Activated CD8-positive, alpha-beta T cell treated with anti-CD3 and anti-CD28 coated beads for 36 hours (primary cell): ENCODE measurements at places on chromosomes 13 and 19. TPM values are rescaled to one million over a fixed set of nuclear protein-coding genes. Genes with fewer than 3 reads are reported as not detected.

The ZIC5 gene
- not detected for total RNA-seq

The PROZ gene
- total RNA-seq: not detected

The TTC9B gene
- not detected for total RNA-seq

The NLRP4 gene
- not detected for total RNA-seq

The RSPH6A gene
- 0.63 TPM for total RNA-seq

The ZNF99 gene
- not detected for total RNA-seq

The GRWD1 gene
- 49.4 TPM for total RNA-seq

The FAM83E gene
- total RNA-seq: 3.8 TPM

The KCNRG gene
- total RNA-seq: 0.18 TPM

DNA sequence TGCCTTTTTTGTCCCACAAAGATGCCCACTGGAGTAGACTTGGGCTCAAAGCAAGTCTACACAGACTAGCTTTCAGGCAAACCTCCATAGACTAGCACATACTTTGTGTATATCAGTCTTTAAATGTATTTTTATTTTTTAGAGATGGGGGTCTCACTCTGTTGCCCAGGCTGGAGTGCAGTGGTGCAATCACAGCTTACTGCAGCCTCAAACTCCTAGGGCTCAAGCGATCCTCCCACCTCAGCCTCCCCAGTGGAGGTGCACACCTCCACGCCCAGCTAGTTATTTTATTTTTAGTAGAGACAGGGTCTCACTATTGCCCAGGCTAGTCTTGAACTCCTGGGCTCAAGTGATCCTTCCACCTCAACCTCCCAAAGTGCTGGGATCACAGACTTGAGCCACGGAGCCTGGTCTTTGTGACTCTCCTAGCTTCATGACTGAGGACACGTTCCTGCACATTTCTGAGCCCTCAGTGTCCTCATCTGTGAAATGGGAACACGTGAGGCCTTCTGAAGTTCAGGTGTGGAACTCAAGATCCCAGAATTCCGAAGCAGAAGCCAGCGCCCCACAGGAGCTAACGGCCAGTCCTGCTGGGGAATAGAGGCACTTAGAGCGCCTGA is 5.1 kb upstream of the TPM4 start:
- no peak for DNase-seq

DNA sequence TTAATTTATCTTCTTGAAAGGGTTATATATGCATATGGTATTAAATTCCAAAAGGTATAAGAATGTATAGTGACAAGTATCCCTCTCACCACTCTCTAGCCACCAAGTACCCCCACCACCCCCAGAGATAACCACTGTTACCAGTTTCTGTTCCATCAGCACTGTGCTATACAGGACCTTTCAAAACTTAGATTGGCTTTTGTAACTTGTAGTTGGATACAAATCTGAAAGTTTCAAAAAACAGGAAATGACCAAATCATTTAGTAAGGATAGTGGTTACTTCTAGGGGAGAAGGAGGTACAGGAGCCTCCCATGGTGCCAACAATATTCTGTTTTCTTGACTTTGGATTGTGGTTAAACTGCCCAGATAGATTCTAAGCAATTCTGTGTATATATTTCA is 56.7 kb downstream of the AKAP11 start:
- DNase-seq: peak; percentile 74

DNA sequence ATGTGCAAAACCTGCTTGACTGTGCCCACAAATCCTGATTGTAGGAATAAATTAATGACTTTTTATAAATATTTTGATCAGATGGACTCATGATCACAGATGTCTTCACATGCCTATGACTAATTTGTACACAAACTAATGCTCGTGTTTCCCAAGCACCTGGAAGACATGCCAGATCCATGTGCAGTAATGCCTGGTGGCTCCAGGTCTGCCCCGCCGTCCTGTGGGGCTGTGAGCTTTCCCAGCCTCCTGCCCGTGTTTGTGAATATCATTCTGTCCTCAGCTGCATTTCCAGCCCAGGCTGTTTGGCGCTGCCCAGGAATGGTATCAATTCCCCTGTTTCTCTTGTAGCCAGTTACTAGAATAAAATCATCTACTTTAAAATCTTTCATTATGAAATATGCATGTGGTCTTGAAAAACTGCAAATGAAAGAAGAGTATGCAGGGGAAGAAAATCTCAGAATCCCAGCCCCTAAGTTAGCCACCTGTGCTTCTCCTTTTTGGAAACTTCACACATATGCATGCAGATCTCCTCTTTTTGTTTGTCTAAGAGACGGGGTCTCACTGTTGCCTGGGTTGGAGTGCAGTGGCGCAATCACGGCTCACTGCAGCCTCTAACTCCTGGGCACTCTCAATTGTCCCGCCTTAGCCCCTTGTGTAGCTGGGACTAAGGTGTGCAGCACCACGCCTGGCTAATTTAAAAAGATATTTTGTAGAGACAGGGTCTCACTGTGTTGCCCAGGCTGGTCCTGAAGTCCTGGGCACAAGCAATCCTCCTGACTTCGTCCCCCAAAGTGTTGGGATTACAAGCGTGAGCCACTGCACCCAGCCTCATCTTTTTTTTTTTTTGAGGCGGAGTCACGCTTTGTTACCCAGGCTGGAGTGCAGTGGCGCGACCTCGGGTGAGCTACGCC is 6.2 kb downstream of the RPL28 start:
- DNase-seq: no peak

DNA sequence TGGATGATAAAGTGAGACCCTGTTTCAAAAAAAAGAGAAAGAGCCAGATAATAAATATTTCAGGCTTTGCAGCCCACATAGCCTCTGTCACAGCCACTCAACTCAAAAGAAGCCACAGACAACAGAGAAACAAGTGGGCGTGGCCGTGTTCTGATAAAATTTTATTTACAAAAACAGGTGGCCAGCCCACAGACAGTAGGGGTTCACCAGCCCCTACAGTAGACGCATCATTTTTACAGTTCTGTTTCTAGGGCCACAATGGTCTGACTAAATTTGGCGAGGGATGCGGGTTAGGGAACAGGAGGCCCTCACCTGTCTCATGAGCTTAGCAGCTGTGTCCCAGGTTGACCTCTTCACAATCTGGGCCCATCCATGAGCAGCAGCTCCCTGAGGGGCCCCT is 59.5 kb downstream of the ARHGEF18 start:
- DNase-seq: peak; percentile 14

- no peak for DNase-seq
Observed at GRCh38 chr19:2243274-2244124, 5.6 kb upstream of the AMH start.

DNA sequence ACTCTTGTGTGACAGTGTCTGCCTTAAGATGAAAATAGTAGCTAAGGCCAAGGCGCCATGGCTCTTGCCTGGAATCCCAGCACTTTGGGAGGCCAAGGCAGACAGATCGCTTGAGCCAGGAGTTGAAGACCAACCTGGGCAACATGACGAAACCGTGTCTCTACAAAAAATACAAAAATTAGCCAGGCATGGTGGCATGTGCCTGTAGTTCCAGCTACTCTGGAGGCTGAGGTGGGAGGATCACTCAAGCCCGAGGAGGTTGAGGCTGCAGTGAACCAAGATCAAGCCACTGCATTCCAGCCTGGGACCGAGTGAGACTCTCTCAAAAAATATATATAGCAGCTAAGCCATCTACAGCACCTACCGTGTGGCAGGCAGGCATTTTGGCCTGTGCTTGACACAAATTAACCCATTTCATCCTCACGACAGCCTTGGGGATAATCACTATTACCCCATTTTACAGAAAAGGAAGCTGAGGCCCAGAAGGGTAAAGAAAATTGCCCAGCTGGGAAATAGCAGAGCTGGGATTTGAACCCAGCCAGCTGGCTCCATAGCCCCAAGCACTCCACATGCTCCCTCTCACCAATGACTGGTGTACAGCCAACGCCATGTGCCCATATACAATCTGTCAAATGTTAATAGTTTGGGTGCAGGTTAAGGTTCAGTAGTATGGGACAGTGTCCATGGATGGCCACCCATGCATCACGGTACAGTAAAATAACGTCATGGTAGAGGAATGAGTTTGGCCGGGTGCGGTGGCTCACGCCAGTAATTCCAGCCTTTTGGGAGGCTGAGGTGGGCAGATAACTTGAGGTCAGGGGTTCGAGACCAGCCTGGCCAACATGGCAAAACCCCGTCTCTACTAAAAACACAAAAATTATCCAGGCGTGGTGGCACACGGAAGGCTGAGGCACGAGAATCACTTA is 3.1 kb downstream of the SLC1A5 start:
- DNase-seq: no peak

DNA sequence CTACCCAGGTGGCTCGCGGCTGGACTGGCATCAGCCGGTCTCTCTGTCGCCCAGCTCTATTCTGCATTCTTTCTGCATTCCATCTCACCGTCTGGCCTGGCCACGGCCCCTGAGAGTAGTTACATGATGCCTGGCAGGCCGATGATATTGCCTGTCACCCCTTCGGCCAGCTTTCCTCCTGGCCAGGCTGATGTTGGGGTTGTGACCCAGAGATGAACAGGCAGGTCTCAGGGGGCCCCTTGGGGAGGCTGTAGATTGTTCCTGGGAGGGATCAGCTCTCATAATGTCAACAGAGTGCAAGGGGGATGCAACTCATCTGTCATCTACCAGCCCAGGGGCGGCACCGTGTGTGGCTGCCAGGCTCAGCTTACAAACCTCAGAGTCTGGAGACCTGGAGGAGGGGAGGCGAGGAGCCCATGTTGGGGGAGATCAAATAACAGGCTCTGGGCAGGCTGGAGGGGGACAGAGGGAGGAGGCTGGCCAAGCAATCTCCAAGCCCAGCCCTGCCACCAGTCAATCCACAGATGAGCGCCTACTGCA is 13.6 kb upstream of the FBXO17 start:
- DNase-seq: no peak

DNA sequence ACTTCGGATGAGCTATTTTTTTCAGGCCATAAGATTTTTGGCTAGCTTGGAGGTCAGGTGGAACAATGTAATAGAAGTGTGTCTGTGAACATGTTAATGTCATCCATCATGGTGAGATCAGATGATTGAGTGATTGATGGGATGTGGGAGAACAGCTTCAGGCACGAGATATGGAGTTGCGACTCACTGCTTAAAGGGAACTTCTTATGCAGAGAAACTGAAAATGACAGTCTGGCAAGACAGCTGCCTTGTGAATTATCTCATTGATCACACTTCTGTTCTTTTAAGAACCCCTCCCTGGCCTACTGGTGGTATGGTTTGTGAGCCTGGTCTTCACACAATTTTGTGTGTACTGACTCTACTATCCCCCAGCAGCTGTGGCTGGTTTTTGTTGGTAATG is 96.0 kb downstream of the OLFM4 start:
- DNase-seq: no peak

DNA sequence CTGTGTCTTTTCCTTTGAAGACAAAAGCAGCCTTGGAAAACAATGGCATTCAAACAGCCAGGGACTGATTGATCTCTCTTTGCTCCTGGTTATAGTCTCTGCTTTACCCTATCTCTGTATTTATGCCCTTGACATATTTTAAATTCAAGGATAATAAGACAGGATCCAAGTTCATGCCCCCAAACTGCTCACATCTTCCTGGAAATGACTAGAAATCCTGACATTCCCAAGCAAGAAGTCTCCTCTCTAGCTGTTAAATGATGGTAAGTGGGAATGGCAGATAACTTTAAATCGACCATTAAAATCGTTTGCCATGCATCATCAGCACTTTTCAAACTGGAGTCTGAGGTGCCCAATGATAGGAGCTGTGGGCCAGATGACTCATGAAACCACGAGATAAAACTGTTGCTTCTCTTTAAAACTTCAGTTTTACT is 435.6 kb downstream of the FOXO1 start:
- no peak for DNase-seq

- DNase-seq: no peak
Observed at GRCh38 chr13:49210669-49211068, 9.5 kb upstream of the MLNR start.

DNA sequence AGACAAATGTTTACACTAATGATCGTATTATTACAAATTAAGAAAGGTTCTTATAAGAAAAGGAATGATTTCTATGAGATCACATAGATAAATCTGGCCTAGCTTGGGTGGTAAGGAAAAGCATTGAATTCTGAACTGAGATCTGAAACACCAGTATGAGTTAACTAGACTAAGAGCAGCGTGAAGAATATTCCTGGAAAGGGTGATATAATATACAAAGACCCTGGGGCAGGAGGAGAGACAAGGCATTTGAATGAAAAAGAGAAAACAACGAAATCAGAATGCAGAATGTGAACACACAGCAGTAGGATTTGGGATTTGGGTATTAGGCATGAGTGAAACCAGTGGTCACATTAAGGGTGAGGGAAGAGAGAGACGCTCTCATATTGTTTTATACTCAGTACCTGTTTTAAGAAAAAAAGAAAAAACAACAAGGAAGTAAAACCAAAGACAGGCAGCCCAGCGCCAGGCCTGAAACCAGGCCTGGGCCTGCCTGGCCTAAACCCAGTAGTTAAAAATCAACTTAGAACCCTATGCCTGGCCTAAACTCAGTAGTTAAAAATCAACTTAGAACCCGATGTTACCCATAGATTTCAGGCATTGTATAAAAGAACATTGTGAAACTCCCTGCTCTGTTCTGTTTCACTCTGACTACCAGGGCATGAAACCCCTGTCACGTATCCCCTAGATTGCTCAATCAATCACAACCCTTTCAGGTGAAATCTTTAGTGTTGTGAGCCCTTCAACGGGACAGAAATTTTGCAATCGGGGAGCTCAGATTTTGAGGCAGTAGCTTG is 287.1 kb downstream of the ITGBL1 start:
- DNase-seq: no peak

- no peak for DNase-seq
Observed at GRCh38 chr19:52749780-52750179, 14.9 kb upstream of the ZNF611 start.

GRCh38 chr19:44845612-44846454 is at the start of gene NECTIN2:
Gene NECTIN2, plus strand, starts transcription at chr19:44846297. Its CDS starts 229 bp downstream, at chr19:44846526.
- peak; percentile 95 for DNase-seq

DNA sequence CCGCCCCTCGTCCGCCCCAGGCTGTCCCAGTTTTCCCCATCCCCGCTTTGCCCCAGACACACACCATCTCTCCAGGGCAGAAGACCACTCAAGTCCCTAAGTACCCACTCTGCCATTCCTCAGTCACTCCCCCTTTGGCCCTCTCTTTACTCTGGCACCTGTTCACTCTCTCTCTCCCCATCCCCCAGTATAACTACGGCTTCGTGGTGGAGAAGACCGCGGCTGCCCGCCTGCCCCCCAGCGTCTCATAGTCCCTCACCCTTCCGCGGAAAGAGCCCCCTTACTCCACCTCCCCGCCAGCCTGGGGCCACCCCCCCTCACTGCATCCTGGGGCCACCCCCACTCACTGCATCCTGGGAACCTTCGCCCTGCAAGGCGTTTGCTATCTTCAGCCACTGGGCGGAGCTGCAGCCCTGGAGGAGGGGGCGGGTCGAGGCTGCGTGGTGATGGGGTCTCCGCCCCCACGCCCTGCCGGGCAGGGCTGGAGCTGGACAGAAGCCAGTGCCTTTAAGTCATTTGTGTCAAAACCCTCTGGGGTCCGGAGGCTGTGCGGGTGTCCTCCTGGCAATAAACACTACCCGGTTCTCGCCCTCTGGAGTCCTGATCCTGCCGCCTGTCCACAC is 5.0 kb downstream of the MVB12A start:
- DNase-seq: peak; percentile 61

DNA sequence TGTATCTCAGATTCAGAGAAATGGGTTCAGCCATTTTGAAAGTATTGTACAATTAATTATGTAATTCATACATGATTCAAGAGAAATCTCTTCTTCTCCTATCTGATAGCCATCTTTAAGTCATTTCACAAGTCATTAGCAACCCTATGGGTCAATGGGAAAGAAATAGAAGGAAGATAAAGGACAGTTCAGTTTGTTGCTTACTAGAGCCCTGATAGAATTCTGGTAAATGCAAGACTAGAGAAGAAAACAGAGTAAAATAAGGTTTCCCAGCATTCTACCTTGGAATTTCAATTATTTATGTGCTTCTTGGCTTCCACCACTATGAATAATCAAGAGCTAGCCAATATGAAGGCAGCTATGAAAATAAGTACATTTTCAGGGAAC is 117.7 kb downstream of the LHFPL6 start:
- DNase-seq: no peak

GRCh38 chr19:325937-326565 is 18.5 kb downstream of the MIER2 start:
- DNase-seq: no peak
